ENCODE measurements at places on chromosomes 5 and 9.

- DNase-seq, result no peak
Measured at GRCh38 chr5:143168171-143168741, 235.2 kb downstream of the NR3C1 start.

DNA sequence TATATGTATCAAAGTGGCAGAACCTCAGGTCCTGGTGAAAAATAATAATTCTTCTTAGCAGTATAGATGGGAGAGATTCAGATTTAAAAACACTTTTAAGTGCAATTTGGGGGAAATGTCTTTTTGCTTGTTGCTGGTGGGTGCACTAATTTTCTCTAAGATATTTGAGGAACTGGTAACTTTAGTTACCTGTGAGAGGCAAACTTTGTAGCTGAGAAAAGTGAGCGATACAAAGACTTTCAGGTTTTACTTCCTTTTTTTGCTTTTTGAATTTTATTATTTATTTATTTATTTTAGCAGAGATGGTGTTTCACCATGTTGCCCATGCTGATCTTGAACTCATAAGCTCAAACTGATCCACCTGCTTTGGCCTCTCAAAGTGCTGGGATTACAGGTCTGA is 303.1 kb upstream of the PTGER4 start:
- DNase-seq, result no peak

DNA sequence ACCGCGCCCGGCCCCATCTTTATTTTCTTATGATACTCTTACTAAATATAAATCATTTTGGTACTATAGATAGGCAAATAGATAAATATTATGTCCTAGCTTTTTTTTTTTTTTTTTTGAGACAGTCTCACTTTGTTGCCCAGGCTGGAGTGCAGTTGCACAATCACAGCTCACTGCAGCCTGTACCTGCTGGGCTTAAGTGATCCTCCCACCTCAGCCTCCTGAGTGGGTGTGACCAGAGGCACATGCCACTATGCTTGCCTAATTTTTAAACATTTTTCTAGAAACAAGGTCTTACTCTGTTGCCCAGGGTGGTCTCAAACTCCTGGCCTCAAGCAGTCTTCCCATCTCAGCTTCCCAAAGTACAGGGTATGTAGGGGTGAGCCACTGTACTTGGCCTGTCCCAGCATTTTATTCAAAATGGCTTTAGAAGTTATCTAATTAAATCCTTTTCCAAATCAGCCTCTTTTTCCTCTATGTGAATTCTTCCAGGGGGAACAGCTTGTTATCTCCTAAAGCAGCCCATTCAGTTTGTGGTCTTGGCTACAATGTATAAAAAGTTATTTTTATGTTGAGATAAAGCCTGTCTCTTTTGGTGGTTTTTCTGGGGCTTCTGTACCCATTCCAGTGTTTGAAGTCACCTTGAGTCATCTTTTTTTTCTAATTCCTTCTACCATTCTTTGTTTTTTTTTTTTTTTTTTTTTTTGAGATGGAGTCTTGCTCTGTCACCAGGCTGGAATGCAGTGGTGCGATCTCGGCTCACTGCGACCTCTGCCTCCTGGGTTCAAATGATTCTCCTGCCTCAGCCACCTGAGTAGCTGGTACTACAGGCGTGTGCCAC is 12.1 kb downstream of the MELK start:
- no peak for DNase-seq

DNA sequence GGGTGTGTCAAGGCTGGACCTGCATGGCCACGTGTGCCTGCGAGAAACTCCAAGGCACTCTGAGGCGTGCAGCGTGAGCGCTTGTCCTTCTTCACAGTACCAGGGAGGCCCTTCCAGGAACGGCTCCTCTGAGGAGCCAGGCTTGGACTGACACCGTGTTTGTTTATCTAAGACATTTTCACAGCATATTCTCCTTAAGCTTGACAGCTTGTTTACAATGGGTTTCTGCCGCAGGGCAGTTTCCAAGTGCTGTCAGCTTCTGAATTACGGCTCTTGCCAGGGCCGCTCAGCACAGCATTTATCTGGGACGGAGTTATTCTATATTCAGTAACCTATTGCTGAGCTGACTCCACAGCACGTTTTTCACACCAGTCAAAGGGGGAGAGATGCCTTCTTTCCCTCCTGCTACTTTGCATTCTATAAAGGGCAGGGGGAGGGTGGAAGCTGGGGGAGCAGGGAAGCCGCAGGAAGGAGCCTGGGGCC is 98.4 kb downstream of the LMNB1 start:
- no peak for DNase-seq

GRCh38 chr5:167555565-167556166 is 735.8 kb upstream of the WWC1 start:
- DNase-seq, result no peak

DNA sequence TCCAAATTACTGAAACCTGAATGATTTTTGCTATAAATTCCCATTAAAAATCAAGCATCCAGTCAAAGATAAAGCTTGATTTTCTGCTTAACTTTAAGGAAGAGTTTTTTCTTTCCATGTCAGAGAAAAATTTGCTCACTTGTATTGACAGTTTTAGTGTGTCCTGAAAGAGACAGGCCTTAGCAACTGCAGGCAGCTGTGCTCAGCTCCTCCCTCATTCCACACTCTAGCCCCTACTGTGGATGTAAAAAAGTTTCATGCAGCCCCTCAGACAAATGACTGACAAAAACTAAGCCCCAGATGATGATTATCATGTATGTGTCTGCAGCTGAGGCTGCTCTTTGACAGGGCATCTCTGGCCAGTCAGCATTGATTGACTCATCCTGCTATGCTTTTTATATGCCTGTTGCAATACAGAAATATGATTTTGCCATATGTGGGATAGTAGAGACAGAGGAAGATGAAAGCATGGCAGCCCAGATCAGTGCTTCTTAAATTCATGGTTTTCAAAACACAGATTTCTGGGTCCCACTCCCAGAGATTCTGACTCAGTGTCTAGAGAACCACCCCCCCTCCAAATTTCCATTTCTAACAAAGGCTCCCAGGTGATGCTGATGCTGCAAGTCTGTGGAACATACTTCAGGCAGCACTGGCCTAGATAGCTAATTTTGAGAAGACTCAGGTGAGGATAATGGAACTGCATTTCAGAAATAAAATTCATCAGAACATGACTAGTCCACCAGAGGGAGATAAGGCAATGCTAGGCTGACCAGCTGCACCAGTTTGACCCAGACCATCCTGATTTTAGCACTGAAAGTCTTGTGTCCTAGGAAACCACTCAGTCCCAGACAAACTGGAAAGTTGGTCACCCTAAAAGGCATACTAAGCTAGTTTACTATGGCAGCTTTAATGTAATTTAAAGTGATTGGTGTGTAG is 298.7 kb upstream of the KCNN2 start:
- DNase-seq, result no peak

DNA sequence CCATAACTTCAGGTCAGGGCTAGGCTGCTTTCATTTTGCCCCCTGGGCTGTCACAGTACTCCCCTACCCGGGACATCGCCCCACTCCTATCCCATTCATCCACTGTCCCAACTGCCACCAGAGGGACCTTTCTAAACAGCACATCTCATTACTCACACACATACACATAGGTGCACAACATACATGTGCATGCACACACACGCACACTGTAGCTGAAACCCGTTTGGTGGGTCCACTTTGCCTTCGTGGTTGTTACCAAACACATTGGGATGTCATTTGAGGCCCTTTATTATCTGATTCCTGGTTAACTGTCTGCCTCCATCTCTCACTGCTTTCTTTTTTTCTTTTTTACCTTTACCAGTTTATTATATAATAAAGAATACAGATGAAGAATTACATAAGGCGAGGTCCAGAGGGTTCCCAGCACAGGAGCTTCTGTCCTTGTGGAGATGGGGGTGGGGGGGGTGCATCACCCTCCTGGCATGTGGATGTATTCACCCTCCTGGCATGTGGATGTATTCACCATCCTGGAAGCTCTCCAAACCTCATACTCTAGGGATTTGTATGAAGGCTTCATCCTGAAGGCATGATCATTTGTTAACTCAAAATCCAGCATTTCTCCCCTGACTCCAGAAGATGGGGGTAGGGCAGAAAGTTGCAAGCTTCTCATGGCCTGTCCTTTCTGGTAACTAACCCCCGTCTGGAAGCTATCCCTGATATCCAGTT is 186.0 kb downstream of the GOLPH3 start:
- no peak for DNase-seq

DNA sequence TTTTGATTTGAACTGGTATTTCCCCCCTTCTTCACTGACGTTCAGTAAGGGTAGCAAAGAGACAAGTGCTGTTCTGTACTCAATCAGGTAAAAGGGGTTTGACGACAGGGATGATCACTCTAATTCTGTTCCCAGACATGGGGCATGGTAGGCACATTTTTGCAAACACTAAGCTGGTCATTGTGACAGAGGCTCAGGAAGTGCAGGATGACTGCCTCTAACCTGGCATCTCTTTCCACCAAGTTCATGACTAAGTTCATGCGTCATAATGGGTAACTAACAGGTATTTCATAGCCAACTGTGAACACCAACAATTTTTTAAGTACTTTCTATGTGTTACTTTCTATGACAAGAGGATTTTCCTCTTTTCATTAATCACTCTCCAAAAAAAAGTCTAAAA is 166.5 kb downstream of the MAPKAP1 start:
- no peak for DNase-seq

- peak; percentile 1 for DNase-seq
Measured at GRCh38 chr5:95081500-95081960, 203.4 kb downstream of the MCTP1 start.

- DNase-seq, result no peak
Measured at GRCh38 chr5:87074934-87075541, 192.6 kb upstream of the RASA1 start.

DNA sequence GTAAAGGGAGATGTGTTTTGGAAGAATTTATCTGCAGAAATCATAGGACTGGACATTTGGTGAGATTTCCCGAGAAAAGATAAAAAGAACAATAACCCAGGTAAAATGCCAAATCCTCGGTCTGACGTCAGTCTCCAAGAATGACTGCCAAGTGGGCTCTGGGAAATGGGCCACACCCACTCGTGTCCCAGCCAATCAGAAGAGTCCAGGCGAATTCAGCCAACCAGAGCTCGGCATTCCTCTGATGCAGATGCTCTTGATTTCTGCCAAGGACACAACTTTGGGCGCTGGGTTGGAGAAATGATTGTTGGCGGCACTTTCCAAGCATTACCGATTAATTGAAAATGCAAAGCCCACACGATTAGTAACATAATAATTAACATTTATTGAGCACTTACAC is 73.3 kb downstream of the FGF18 start:
- DNase-seq, result no peak

GRCh38 chr9:107309271-107309670 is 26.2 kb downstream of the RAD23B start:
- DNase-seq, result no peak

GRCh38 chr5:36523450-36523849 is 83.0 kb upstream of the SLC1A3 start:
- no peak for DNase-seq

DNA sequence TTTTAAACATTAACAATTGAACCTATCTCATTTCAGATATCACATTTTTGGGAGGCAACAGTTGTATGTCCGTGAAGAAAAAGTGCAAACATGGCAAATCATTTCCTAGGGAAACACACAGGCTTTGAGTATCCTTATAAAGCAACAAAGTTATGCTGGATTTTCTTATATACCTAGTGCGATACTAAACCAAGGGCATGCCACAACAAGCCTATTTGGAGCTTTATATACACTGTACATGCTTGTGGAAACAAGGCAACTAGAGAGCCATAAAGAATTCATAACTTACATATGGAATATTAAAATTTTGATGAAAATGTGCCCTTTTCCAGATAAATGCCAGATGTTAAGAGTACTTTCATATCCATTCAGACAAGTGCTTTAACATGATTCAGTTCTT is 191.4 kb downstream of the DCP2 start:
- DNase-seq, result no peak

DNA sequence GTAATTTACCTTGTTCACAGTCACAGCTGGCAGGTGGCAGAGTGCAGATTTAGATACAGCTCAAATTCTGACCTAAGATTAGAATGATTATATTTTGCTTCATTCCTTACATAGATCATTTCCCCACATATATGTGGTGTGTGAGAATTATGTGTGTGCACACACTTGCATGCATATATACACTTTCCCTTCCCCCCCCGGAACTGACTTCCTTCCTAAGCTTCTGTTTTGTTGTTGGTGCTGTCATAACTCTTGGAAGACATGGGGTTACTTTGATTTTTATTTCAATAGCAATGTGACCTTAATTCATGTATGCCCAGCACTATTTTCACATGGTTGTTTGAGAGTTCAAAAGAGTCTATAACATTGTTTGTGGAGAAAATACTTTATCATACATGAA is 112.8 kb downstream of the CMYA5 start:
- no peak for DNase-seq

- DNase-seq, result peak; percentile 51
Measured at GRCh38 chr5:151150471-151151262, 6.9 kb downstream of the ANXA6 start.

DNA sequence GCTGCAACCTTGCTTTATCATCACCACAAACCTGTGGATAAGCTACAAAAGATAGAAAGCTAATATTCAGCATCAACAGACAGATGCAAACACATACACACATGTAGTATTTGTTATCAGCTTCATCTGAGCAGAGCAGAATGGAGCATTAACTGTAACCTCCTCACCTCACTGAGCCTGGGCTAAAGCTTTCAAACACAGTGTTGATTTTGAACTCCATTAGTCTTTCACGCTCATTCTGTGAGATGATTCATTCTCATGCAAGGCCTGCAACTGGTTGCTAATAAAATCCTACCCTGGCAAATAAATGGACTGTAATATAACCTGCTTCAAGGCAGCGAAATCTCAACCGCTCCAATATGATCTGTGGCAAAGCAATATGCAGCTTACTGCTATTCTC is 1360.6 kb upstream of the ACO1 start:
- no peak for DNase-seq

- DNase-seq, result no peak
Measured at GRCh38 chr5:126251024-126251423, 172.2 kb upstream of the GRAMD2B start.

DNA sequence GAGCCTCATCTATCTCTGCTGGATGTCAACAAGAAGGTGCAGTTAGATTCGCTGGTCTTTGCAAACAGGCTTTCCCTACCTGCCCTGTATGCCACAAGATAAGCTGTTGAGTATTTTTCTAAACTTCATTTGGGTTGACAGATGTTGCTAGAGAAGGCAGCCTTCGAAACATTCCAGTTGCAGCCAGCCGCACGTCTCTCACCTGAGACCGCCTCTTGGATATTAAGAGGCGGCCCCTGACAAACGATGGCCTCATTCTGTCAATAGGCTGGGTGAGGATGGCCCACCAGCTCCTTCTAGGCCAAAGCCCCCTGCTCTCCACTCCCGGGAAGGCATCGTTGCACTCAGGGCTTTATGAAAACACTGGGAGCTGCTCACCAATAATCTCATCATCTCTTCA is 181.6 kb downstream of the DAB2IP start:
- DNase-seq, result no peak

GRCh38 chr5:135538261-135538660 is 2.5 kb upstream of the NEUROG1 start:
- no peak for DNase-seq

- DNase-seq, result peak; percentile 55
Measured at GRCh38 chr9:89422151-89422975, 75.5 kb downstream of the SEMA4D start.

Data from activated CD4-positive, alpha-beta T cell treated with anti-CD3 and anti-CD28 coated beads for 4 hours (primary cell).